Aorta (tissue), 5 donors: ENCODE measurements at places on chromosomes 12 and 14. TPM values are rescaled to one million over a fixed set of nuclear protein-coding genes. Genes with fewer than 3 reads are reported as not detected.
A peak's percentile ranks its signal among the peaks of the same experiment; 100 is the strongest.

MYF5 gene
- total RNA-seq: not detected

- H3K27ac ChIP-seq: no peak overlapping the region
- peaks cover 11% of the 10 kb centered on the region for H3K4me1 ChIP-seq
- peaks cover 2% of the 10 kb centered on the region for H3K36me3 ChIP-seq
- no peaks in the 10 kb centered on the region for H3K27me3 ChIP-seq
These were observed 80.5 kb downstream of the SAMD4A start for GRCh38 chr14:54647378-54647777.

LGR5 gene
- 0.65 TPM for total RNA-seq

DNA sequence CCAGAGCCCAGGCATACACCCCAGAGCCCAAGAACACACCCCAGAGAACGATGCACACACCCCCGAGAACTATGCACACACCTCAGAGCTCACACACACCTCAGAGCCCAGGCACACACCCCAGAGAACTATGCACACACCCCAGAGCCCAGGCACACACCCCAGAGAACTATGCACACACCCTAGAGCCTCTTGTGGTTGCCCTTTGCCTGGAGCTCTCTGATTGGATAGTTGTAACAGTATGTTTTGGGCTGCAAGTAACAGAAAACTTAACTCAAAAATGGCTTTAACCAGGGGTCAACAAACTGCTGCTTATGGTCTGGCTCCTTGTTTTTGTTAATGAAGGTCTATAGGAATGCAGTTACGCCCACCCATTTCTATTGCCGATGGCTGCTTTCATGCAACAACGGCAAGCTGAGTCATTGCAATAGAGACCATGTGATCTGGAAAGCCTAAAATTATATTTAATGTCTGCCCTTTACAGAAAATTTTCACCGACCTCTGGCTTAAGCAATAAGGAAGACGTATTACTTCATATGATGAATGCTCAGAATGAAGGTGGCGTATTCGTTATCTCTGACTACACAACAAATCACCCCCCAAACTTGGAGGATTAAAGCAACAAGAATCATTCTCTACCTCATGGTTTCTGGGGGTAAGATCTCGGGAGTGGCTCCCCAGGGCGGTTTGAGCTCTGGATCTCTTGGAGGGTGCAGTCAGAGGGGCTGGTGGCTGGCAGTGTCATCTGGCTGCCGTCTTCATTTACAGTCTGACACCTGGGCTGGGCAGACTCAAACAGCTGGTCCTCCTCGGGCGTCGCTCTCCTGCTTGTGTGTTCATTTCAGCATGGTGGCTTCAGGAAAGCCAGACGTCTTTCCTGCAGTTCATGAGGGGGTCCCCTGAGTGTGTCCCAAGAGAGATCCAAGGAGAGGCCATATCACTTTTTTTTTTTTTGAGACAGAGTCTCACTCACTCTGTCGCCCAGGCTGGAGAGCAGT, 66.3 kb upstream of the NCOR2 start:
- H3K4me3 ChIP-seq: no peak overlapping the region
- no peak for DNase-seq
- no peaks in the 10 kb centered on the region for H3K36me3 ChIP-seq
- H3K4me1 ChIP-seq: no peaks in the 10 kb centered on the region
- H3K27ac ChIP-seq: no peak overlapping the region

DNA sequence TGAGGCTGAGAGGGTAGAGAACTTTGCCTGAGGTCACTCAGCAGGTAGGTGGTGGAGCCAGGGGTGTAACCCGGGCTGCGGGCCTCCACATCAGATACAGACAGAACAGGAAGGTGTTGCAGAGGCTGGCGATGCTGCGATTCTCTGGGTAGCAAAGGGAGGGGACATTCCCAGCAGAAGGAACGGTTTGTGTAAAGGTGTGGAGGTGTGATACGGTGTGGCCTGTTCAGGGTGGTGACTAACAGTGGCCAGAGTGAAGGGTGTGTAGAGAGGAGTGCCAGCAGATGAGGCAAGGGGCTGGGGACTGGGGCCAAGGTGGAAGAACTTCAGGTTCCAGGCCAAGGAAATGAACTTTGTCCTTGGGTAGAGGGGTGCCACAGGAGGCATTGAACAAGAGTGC, 18.2 kb upstream of the FAIM2 start:
- H3K4me1 ChIP-seq: no peaks in the 10 kb centered on the region
- H3K4me3 ChIP-seq: no peak overlapping the region
- H3K36me3 ChIP-seq: no peaks in the 10 kb centered on the region
- no peak overlapping the region for H3K27ac ChIP-seq
- DNase-seq: no peak

DNA sequence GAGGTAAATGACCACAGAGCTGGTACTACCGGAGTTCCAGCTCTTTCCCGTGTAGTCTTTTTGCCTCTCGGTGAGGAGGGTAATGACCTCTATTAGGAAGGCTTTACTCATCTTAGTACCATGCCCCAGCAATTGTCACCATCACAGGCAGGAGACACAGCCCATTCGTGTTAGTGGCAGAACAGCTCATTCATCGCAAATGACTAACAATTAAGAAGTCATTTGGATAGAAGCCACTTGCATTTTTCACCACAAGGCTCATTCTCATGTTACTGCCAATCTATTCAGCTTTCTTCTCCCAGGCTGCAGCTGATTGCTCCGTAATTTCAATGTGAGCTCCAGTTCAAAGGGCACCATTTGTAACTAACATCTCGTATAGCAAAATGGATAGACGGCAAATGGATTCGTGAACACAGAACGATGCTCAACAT, 718.8 kb upstream of the TMEM132C start:
- no peaks in the 10 kb centered on the region for H3K36me3 ChIP-seq
- H3K27me3 ChIP-seq: no peaks in the 10 kb centered on the region
- no peaks in the 10 kb centered on the region for H3K4me1 ChIP-seq
- DNase-seq: no peak
- no peak overlapping the region for H3K4me3 ChIP-seq

ABCD4 gene
- total RNA-seq: 102 TPM

GRCh38 chr14:69275331-69275730, 15.4 kb downstream of the GALNT16 start:
- no peak overlapping the region for H3K4me3 ChIP-seq
- DNase-seq: no peak
- no peaks in the 10 kb centered on the region for H3K36me3 ChIP-seq
- no peak overlapping the region for H3K27ac ChIP-seq
- no peaks in the 10 kb centered on the region for H3K27me3 ChIP-seq

GRCh38 chr12:89427508-89428156, 75.3 kb upstream of the DUSP6 start:
- H3K36me3 ChIP-seq: peaks cover 3% of the 10 kb centered on the region
- H3K4me1 ChIP-seq: no peaks in the 10 kb centered on the region
- no peak overlapping the region for H3K4me3 ChIP-seq
- H3K27me3 ChIP-seq: no peaks in the 10 kb centered on the region

DNA sequence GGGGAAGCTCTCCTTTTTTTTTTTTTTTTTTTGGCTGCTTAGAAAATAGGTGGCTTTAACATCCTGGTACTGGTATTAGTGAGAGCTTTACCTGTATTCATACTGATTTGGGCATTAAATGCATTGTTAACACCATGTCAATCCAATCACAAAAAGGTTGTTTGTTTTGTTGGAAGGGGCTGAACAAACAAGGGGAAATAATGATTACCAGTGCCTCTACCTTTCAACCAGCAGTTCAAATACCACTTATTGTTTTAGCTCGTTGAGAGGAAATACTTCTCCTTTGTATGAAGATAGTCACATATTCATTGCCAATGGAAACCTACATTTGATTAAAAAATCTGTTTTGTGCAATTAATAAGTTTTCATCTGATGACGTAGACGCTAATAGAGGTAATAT, 72.9 kb downstream of the MIPOL1 start:
- H3K4me3 ChIP-seq: no peak overlapping the region
- H3K27ac ChIP-seq: no peak overlapping the region
- no peaks in the 10 kb centered on the region for H3K4me1 ChIP-seq
- DNase-seq: no peak

- H3K27ac ChIP-seq: no peak overlapping the region
- no peaks in the 10 kb centered on the region for H3K4me1 ChIP-seq
- DNase-seq: no peak
- H3K36me3 ChIP-seq: no peaks in the 10 kb centered on the region
These were observed 10.4 kb downstream of the SAV1 start for GRCh38 chr14:50657753-50658152.

DNA sequence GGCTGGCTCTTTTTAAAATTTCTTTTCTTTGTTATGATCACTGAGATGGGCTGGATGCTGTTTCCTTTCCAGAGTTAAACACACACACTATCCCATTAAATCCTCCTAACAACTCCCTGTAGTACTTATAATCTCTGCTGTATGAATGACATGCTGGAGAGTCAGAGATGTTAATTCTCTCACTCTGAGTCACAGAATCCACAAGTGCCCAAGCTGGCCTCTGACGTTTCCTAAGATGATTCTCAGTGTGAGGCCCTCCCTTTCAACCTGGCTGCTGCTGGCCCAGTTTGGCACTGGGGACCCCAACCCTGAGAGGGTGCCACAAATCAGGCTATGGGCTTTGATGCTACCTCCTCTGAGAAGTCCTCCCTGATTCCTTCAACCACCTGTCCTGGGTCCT, 5.4 kb downstream of the NOS1 start:
- no peaks in the 10 kb centered on the region for H3K27me3 ChIP-seq
- H3K27ac ChIP-seq: no peak overlapping the region
- no peak for DNase-seq
- no peak overlapping the region for H3K4me3 ChIP-seq
- H3K36me3 ChIP-seq: no peaks in the 10 kb centered on the region
- H3K4me1 ChIP-seq: no peaks in the 10 kb centered on the region

FLVCR2 gene
- total RNA-seq: 15.4 TPM

LRP1-AS gene
- total RNA-seq: not detected

DNA sequence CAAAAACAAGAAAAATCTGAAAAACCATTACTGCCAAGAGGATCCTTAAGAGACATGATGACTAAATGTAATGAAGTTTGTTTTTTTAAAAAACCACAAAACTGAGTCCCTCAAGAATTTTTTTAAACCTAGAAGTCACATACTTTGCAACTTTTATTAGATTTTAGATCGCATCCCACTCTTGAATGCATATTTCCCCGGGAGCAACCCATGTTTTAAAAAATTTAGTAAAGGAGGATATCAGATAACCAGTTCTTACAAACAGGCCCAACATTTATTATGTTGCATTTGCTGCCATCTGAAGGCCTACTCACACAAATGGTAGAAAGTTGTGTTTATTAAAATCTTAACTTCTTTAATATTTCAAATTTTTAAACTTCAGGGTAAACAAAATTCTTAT, 44.3 kb upstream of the CCT2 start:
- H3K27ac ChIP-seq: no peak overlapping the region
- no peak overlapping the region for H3K4me3 ChIP-seq
- no peaks in the 10 kb centered on the region for H3K27me3 ChIP-seq
- H3K36me3 ChIP-seq: no peaks in the 10 kb centered on the region

GRCh38 chr12:58896278-58896677, 24.0 kb downstream of the LRIG3 start:
- H3K36me3 ChIP-seq: no peaks in the 10 kb centered on the region
- no peak overlapping the region for H3K27ac ChIP-seq
- H3K4me3 ChIP-seq: no peak overlapping the region

WNT1 gene
- not detected for total RNA-seq

- H3K4me3 ChIP-seq: no peak overlapping the region
- no peaks in the 10 kb centered on the region for H3K4me1 ChIP-seq
- H3K27ac ChIP-seq: no peak overlapping the region
These were observed 129.3 kb upstream of the MAP1LC3B2 start for GRCh38 chr12:116429826-116430360.

FAM222A gene
- total RNA-seq: 0.48 TPM

DNA sequence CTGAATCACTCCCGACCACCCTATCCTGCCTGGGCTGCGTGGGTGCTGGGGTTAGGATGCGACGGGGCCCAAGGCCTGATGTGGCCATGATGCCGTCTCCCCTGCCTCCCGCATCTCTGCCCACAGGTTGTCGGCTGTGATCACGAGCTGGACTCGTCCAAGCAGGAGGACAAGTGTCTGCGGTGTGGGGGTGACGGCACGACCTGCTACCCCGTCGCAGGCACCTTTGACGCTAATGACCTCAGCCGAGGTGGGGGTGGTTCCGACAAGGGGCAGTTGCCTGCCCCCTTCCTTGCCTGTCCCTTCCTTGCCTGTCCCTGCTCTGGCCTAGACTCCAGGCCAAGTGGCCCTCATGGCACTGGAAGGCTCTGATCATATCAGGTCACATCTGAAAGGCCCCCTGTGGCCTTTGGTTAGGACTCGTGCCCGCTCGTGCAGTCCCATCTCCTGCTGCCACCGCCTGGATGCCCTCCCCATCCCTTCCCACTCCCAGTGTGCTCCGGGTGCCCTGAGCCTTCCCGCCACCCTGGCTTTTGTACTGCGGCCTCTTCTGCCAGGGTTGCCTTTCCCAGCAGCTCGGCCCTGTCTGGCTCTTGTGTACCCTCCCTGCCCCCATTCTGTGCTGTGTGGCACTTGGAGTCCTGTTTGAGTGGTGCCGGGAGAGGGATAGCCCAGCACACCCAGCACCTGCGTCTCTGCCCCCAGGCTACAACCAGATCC, 13.6 kb downstream of the PAPLN start:
- H3K27ac ChIP-seq: no peak overlapping the region
- no peaks in the 10 kb centered on the region for H3K27me3 ChIP-seq
- peak; percentile 74 for DNase-seq
- no peak overlapping the region for H3K4me3 ChIP-seq

- peak overlapping the region; percentile 100 for H3K27ac ChIP-seq
- H3K27me3 ChIP-seq: no peaks in the 10 kb centered on the region
- DNase-seq: peak; percentile 93
- peak overlapping the region; percentile 95 for H3K4me3 ChIP-seq
These were observed 1.4 kb upstream of the ZFP36L1 start for GRCh38 chr14:68794130-68794850.

DNA sequence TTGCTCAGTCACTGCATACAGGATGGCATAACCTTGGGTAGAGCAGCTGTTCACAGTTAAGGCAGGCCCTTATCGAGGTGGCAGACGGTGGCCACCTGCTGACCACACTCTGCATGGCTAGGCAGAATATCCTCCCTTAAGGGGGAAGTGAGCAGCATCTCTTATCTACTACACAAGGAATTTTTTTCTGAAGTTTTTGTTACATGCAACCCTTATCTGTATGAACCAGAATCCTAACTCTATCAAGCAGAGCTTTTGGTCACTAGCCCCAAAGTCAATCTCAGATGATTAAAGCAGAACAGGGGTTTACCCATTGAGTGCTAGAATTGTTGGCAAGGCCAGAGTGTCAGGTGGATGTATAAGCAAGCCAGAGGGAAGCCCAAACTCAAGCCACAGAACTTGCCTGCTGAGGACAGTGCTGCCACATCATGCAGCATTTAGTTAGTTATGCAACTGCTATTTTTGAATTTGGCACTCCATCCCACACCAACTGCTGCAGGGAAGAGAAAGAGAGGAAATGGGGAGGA, 192.8 kb downstream of the TBX5 start:
- DNase-seq: no peak
- no peaks in the 10 kb centered on the region for H3K27me3 ChIP-seq
- no peak overlapping the region for H3K4me3 ChIP-seq
- H3K27ac ChIP-seq: no peak overlapping the region
- no peaks in the 10 kb centered on the region for H3K36me3 ChIP-seq
